ENCODE measurements at places on chromosomes 4 and X.

DNA sequence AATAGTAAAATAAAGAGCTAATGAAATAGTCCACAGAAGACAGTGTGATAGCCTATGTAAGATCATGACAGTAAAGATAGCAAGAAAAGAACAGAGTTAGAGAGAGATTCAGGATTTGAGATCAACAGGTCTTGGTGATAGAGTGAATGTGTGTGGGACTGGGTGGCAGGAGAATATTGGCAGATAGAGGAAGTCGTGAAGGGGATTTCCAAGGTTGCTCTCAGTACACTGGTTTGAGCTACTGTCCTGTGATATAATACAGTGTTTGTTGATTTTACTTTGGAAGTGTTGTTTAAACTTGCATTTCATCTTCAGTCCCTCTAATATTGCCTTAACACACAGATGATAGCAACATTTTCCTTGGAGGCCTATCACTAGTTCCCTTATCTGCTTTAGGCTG lies 44.1 kb downstream of the DTHD1 start:
- DNase-seq: no peak

DNA sequence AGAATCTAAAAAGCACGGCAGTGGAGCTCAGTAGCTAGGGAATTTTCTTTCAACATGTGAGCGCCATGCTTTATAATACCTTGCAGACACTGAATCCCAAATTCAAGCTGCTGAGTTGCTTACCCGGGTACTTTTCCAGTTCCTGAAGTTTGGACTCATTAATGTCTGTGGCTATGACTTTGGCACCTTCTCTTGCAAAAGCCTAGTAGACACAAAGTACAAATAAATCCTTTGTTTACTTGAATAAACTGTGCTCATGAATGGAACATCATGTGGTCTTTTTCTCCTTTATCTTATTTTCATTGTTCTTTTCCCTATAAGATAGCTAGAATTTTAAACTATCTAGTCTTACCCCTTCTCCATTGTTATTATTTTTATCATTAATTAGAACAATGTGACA lies 4.6 kb downstream of the BDH2 start:
- DNase-seq: no peak

DNA sequence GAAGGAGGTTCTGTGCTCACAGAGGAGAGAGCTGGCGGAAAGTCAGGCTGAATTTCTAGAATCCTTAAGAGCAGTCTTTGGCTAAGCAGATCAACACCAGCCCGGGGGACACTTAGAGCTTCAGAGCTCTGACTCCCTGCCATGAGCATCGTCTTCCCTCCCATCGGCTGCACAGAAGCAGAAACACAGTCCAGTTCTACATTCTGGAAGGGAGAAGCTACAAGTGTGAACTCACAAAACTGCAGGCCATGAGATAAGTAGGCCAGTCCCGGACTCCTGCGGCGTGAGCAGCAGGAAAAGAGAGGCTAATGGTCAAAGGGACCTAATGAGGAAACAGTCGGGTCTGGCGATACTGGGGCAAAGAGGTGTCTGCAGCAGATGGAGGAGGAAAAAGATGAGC lies 211.5 kb downstream of the DHX15 start:
- no peak for DNase-seq

GRCh38 chr4:113732-114131 lies 10.6 kb upstream of the ZNF718 start:
- no peak for DNase-seq

- no peak for DNase-seq
These were observed at the start of gene FREM3 for GRCh38 chr4:143700416-143701352. Gene FREM3 (minus strand): TSS chr4:143700675. CDS start chr4:143700675, 0 bp downstream.
